ENCODE measurements at places on chromosomes 11 and 22.

GRCh38 chr11:1508491-1508891 lies 21.9 kb upstream of the MOB2 start:
- no peak for DNase-seq

DNA sequence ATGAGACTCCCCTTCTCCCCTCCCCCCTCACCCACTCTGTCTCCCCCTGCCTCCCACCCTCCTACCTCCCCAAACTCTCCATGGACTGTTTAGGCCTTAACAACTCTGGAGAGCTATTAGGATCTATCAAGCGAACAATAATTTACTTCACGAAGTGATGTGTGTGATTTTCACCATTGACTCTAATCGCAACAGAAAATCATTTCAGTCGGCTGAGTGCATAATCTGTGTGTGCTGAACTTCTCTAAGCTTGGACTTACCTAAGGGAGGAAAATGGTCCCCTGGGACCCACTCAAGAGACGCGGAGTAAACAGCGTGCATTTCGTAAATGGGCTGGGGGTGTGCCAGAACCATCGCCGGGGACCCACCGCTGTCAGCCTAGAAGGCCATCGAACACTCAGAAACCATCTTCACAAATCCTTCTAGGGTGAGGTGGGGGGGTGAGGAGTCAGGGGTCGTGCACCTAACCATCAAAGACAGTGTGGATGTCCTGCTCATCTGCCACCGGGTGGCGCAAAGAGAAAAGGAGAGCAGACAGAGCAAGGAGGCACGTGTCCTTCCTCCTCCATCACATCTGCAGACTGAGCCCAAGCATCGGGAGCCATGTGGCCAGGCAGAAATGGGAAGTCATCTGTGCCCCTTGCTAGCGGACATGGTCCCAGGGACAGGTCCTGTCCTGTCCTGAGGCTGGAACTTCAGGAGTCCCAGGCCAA lies 62.1 kb upstream of the NUP50 start:
- DNase-seq = peak; percentile 67

DNA sequence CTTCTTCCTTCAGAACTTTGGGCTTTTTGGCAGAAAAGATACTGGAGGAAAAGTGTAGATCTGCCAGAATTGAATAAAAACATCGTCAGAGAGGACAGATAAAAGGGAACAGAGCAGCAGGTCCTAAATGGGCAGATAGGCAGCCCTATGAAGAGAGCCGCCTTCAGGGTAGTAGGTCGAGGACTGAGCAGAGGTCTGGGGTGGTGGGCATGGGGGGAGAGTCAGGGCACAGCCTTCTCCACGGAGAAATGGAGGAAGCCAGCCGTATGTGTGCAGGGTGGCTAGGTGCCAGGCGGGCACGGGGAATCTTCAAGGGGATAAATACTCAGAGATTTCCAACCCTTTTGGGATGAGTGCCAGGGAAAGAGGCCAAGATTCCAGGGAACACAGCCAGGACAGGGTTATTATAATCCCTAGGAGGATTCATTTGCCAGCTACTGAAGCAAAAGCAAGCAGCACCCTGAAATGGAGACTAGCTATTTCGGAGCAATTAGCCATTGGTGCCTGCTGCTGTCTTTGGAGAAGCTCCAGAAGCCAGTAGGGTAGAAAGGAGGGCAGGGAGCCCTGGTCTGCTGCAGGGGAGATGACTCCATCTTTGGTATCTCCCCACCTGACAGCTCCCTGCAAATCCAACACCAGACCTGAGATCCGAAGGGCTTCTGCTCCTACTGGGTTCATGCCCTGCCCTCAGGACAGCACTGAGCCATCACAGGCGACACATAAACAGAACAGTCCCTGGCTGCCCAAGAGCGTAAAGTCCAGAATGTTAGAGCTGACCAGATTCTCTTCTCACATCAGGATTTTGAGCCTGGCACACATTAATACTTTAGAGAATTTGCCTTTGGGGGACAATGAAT lies 174.5 kb upstream of the NTM start:
- no peak for DNase-seq

DNA sequence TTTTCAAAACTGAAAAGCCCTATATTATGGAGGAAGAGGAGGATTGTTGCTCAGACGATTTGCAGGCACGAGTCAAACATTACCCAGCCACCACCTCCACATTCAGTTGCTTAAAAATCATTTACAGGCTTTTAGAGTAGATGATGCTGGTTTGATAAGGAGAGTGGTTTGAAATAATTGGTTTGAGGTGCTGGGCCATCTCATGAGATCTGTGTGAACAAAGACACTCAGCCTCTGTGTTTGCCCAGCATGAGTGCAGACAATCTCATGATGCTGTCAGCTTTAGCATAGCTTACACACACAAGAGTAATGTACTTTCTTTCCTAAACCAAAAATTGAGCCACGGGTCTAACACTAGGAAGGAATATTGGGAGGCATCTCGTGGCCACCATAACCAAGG lies 4.3 kb downstream of the SLC43A3 start:
- DNase-seq = no peak

DNA sequence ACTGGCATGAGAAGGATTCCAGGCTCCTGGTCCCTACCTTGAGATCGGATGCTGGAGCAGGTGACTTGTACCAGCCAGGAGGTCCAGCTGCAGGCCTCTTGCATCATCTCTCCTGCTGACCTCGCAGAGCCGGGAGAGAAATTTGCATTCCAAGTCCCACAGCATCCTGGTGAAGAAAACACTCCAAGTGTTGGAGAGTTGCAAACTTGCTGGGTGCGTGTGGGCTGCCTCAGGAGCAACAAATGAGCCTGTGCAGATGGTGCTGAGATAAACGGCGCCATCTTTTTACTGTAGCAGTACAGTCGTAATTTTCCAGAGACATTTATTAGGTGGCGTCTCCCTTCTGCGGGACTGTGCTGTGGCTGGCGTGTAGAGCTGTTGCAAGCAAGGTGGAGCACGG lies 32.1 kb upstream of the ZBTB16 start:
- no peak for DNase-seq

- DNase-seq = no peak
These were observed 241.5 kb downstream of the DDX10 start for GRCh38 chr11:108906329-108906728.

GRCh38 chr11:45063669-45064068 lies 82.8 kb upstream of the PRDM11 start:
- no peak for DNase-seq

DNA sequence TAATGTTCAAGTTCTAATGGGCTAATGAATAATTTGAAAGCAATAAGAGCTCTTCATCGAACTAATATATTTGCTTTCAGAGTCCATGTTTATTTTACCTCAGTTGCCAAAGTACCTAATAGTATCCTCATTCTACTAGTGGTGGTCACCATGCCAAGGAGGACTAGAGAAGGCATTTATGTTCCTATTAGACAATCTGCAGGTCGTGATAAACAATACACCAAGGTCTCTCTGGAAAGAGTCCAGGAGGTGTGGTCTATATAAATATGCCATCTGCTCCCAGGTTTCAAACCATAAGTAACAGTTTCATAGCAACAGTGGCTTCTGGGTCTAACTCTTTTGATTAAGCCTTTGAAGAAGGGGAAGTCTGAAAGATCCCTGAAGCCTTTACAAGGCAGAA lies 42.9 kb downstream of the ARFGAP3 start:
- DNase-seq = no peak

DNA sequence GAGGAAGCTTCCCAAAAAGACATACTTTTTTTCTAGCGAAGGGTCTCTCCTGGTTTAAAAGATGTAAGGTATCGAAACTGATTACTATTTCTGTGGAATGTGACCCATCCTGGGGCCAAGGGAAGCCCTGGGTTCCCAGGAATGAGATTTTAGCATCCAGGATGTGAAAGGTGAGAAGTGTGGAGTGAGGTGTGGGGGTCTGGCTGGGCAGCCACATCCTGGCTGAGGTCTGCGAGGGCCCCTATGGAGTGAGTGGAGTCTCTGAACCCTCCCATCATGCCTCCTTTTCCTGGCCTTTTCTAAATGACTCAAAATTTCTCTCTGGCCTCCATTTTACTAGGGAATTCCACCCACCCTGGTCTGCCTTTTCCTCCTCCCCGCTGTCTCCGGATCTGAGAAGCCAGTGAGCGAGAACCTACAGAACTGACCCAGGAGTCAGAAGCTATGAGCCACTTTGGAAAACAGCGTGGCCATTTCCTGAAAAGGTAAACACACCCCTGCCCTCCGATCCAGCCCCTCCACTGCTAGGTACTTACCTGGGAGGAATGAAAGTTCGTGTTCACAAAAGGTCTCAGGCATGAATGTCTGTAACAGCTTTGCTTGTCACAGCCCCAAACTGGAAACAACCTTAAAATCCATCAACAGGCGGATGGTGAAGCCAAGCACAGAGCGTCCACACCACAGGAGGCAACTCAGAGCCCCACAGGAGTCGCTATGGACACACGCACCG lies 27.7 kb upstream of the SHANK2 start:
- no peak for DNase-seq

- no peak for DNase-seq
These were observed 53.3 kb downstream of the FLRT1 start for GRCh38 chr11:64089027-64089360.

DNA sequence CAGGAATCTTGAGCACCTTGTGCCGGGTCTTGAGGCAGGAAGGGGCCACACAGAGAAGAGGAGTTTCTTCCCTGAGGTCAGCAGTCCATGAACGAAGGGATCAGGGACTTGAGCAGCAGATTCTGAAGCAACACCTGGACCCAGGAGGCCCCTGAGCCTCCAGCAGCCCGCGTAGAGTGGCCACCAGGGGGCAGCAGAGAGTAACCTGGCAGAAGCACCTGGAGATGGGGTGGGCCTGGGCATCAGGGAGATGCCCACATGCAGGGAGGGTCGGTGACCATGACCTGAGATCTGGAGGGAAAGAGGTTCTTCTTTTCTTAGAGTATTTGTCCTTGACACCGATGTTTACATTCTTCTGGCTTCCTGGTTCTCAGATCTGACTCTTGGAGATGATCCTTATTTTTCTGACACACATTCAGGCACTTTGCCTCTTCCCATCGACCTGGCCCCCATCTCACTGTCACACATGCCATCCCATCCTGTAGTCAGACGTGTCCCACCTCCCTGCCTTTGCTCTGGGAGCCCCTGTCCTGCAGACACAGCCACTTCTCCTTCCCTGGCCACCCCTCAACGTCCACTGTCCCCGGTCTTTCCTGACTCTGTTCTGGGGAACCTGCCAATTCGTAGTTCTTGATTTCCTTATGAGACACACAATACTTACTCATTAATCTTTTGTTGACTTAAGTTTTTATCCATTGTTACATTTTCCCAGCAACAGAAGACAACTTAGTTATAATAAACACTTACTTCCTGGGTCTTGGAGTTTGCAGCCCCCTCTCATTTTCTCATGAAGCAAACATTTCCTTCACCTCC lies 66.5 kb downstream of the GGTLC2 start:
- peak; percentile 81 for DNase-seq

DNA sequence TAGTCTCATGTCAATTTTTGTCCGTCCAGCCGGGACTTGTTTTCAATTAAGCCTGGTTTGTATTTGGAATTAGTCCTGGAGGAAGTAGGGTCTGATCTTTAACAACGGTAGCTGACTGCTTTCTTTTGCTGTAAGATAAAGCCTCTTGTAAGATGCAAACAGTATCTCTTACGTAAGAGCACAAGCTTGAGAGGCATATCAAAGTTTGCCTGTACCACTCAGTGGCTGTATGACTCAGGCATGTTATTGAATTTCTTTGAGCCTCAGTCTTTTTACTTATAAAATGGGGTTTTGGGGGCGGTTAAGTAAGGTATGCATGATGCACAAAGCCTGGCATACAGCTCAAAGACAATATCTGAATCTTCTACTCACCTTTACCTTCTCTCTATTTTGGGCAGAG lies 198.4 kb upstream of the NARS2 start:
- DNase-seq = no peak

DNA sequence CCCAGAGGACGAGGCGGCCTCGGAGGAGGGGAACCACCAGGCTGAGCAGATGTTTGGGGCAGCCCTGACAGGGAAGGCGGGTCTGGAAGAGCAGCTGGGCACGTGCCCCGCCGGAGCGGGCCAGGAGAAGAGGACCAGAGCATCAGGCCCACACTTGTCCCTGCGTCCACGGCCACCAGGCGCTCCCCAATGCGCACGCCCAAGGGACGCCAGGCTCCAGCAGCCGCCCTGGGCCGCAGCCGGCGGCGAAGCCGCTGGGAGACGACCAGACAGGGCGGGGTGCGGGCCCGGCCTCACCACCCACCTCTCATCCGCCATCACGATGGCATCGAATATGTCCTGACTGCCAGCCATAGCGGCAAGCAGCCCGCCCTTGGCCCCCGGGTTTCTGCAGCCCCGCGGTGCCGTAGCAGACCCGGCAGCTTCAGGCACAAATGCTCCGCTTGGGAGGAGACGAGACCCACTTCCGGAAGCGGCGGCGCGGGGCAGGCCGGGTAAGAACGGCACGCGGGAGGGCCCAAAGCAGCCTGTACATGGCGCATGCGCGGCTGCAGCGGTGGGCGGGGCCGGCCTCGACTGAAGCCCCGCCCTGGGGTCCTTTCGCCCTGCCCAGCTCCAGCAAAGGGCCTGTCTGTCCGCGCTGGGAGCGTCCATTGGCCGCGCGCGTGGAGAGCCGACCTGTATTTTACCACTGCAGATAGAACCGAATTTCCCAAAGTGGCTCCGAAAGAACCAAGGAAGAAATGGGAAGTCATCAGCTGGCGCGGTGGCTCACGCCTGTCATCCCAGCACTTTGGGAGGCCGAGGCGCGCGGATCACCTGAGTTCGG lies at the start of gene LTO1:
Gene LTO1 (minus strand): TSS at position 468 of the 829 bp plus-strand sequence. CDS start 114 bp downstream, at position 354.
- peak; percentile 96 for DNase-seq

- no peak for DNase-seq
These were observed 16.9 kb upstream of the ANKK1 start for GRCh38 chr11:113370634-113371033.

- DNase-seq = no peak
These were observed 43.3 kb downstream of the BDNF start for GRCh38 chr11:27656806-27657483.

GRCh38 chr11:12724301-12725054 lies 50.3 kb downstream of the TEAD1 start:
- DNase-seq = peak; percentile 23

- no peak for DNase-seq
These were observed 66.5 kb downstream of the EXT2 start for GRCh38 chr11:44162004-44162403.

DNA sequence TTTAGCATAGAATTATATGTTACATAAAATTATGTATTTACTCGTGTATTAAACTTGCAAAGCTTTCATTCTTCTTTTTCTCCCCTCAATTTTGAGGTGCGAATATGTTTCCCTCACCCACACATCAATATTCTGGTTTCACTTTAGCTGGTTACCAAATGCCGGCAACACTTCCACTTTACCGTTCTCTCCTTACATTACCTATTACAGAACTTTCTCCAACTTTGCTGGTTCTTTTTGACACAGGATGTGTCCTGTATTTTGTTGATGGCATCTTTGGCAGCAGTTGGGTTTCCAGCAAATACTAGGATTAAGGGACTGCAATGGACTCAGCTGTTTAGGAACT lies 84.9 kb downstream of the PRR5L start:
- no peak for DNase-seq
